ENCODE measurements at places on chromosomes 7 and 10. TPM values are rescaled to one million over a fixed set of nuclear protein-coding genes. Genes with fewer than 3 reads are reported as not detected.

Gene C1QL3
- not detected for total RNA-seq

Gene MBL2
- total RNA-seq: not detected

Gene CPA4
- 0.16 TPM for total RNA-seq

Gene SLC13A4
- total RNA-seq: 1.0 TPM

Gene IFIT2
- 4.3 TPM for total RNA-seq

Gene SPDYE16
- total RNA-seq: not detected

- DNase-seq: no peak
These were observed 166.5 kb downstream of the TMEM26 start for GRCh38 chr10:61286686-61287085.

- DNase-seq: no peak
These were observed 3.4 kb upstream of the MLLT10 start for GRCh38 chr10:21530641-21531040.

DNA sequence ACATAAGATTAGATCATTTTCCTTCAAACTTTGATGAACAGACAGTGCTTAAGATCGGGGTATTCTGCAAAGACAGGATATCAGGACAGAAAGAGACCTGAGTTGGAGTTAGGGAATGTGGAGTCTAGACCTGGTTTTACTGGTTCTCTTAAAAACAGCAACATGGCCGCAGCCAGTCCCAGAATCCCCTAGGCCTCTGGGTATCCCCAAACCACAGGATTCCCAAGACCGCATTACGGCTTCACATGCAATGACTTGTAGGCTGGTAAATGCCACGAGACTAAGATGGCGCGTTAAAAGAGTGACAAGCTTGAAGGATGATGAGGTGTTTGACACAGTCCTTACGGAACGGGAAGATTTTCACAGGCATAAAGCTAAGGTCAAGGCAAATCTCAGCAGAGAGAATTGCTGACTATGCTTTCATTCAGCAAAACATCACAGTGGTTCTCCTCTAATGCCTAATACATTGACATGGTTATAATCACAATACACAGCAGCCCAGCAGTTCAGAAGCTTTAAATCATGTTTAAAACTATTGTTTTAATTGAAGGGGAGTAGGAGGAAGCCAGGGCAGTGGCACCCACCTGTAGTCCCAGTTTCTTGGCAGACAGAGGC, 32.9 kb downstream of the MPP7 start:
- DNase-seq: no peak

DNA sequence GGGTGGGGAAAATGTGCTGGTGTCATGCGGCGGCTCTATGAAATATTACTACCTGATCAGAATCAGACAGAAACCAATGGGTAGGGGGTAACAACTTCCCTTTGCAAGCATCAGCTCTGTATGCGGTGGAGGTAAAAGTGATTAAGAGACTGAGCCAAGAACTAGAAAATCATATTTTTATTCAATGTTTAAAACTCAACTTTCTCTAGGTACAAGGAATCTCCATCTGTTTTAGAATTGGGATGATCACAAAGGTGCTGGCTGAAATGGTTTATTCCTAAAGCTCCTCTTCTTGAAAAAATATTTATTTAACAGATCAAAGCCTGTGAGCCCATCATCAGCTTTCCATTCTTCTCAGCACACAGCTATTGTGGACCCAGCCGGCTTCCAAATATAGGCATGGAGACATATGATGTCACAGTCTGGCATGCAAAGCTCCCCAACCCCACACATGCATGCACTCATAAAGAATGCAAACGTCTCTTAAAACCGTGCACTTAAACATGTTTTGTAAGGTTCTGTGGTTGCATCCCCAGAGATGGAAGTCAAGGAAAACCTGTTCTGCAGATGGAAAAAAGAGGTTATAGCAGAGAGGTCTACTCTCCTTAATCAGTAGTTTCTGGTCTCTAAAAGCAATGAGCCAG, 126.0 kb downstream of the SKIDA1 start:
- no peak for DNase-seq

- peak; percentile 97 for DNase-seq
These were observed 8.0 kb upstream of the HSPB1 start for GRCh38 chr7:76294344-76295024.

- DNase-seq: no peak
These were observed 27.5 kb downstream of the PVRIG start for GRCh38 chr7:100247152-100247757.

GRCh38 chr7:155887174-155887525, 74.9 kb upstream of the SHH start:
- DNase-seq: no peak

GRCh38 chr10:53469383-53469782, 696.8 kb upstream of the MBL2 start:
- DNase-seq: no peak

GRCh38 chr10:67225226-67225625, 299.4 kb downstream of the LRRTM3 start:
- DNase-seq: no peak

DNA sequence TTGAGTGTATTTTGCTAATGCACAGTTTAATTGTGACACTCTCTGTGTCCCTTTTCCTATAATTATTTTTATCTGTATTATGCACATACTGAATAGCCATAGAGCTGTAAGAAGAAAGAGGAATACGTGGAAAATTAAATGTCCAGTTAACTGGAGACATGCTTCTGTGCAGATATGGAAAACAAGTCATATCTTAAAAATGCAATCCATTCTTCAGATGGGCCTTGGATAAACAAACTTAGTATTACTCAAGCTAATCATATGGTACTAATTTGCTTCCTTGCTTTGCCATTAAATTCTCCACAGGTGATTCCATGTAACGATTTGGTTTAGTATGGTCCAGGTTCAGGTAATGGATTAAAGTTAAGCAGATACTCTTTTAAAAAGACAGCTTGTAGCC, 201.2 kb upstream of the CELF2 start:
- no peak for DNase-seq

- no peak for DNase-seq
These were observed 43.1 kb upstream of the PHF14 start for GRCh38 chr7:10930551-10930950.

DNA sequence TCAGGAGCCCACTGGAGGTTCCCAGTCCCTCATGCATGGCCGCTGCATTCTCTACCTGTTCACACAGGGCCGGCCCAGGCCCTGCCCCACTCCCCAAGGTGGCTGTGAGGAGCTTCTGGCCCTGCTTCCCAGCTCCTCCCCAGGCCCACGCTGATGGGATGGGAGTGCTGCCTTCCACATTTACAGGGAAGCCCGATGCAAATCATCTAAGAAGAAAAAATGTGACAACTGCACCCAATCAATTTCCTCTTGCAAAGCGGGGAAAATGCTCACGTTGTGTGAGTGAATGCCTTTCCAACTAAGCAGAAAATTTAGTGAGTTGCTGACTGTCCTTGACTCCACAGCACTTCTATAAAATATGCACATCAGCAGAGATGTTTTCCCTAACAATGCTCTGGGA, 485.8 kb upstream of the MGMT start:
- peak; percentile 41 for DNase-seq

- DNase-seq: no peak
These were observed 5.7 kb downstream of the NRF1 start for GRCh38 chr7:129617178-129617577.

DNA sequence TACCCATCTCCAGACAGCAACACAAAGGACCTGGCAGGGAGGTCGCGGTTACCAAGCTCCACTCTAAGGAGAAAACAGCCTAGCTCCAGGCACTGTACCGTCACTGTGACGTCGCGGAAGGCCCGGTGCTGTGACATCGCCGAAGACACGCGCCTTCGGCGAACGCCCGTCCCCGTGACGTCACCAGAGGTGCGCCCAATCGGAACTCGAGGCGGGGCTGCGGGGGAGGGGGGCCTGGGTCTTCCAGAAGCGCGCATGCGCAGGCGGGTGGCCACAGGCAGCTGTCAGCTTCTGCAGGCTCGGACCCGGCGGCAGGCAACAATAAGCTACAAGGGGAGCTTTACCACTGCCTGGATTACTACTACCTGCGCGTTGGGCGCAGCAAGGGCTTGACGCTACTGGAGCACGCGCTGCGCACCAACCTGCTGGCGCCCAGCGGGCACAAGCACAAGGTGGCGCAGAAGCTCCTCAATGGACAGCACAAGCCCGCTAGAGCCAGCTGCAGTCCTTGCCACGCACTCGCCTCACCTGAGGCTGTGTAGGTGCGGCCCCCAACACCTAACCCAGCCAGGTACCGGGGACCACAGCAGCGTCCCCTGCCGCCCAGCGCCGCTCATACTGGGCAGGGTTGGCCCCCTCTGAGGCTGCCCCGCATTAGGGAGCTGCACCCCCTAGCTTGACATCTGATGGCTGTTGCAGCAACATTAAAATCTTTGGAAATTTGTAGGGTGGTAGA, 208.4 kb downstream of the TPST1 start:
- peak; percentile 92 for DNase-seq
